ENCODE measurements at places on chromosomes 12 and 14.

- DNase-seq, result no peak
Measured at GRCh38 chr12:58206876-58207275, 265.5 kb downstream of the ATP23 start.

DNA sequence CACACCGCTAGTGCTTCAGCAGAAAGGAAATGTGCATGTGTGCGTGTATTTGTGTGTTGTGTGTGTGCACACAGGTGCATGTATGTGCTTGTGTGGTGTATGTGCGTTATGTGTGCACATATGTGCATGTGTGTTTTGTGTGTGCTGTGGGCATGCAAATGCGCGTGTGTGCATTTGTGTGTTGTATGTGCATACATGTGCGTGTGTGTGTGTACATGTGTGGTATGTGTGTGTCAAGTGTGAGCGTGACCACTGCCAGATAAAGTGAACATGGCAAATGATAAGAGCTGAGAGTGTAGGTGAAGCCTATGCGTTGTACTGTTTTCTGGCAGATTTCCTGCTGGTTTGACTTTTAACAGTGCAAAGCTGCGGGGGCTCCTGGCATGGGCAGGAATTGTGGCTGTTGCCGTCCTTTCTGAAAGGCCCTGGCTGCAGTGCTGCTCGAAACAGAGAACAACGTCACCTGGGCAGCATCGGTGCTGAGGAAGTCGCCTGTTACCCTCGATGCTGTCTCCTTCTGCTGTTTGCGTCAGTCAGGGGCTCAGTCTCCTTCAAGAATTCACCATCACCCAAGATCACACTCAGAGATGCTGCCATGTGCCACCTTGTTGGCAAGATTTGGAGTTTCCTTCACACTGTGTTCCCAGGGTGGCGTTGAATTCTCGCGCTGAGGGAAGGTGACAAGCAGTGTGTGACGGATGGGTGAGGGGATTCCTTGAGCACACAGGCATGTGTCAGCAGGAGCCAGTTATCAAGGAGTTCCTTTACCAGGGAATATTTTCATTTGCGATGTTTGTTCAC lies 56.1 kb downstream of the ADGRD1 start:
- DNase-seq, result no peak

DNA sequence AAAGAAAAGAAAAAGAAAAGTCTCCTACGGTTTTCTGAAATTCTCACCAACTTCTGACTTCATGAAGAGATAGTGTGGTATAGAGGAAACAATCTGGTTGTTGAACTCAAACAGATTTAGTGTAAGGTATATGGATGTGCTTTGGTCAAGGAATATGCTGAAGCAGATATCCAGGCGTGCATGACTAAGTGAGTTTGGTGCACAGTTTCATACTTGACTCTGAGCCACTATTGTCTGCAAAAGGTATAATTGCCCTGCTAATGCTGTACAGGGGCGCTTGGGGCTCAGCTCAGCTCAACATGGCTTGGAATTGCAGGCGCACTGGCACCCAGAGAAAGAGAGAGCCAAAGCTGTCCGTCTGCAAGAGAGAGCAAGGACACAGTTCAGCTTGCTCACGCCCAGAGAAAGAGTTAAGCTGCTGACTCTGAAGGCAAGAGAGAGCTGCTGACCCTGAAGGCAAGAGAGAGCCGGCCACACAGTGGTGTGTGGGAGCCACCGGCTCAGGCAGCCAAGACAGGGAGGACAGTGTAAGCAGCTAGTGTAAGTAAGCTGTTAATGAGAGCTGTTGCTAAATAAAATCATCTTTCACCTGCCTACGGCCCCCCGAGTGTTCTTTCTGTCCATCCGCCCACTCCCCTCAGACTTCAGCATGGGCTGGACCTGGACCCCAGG lies 66.4 kb upstream of the SLC38A4 start:
- DNase-seq, result no peak

DNA sequence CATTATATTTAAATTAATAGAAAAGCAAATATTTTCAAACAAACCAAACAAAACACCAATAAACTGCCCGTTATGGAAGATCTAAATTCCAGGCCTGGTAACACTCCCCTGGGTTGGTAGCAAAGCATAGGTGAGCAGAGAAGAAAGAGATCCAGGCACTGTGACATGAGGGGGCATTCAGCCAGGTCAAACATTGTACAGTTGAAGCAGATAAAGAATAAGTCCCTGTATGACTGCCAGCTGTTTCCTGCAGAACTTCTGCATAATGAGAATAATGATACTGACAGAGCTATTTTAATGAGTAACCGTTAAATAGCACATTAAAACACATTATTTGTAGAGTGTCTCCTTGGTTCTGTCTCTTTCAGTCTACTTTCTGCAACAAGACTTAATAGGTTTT lies 35.4 kb downstream of the SLC38A1 start:
- no peak for DNase-seq

GRCh38 chr12:58502841-58503240 lies 417.5 kb downstream of the LRIG3 start:
- DNase-seq, result no peak

GRCh38 chr12:24561882-24562770 lies 386.8 kb downstream of the BCAT1 start:
- DNase-seq, result no peak

DNA sequence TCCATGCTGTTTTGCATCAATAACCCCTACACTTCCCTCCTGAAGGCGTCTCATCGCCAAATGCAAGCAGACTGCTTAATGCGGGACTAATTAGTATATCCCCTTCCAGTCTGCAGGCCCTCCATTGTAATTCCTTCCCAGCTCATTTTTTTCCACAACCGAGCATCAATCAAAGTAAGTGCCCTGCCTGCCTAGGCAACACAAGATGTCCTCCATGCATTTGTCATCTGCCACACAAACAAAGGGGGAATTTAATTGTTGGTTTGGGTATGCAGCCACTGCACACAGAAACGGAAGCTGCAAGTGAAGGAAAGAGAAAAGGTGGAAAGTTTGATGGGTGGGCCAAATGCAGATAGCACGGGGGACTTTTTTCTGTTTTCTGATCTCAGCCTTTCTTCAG lies 168.0 kb downstream of the EGLN3 start:
- no peak for DNase-seq

DNA sequence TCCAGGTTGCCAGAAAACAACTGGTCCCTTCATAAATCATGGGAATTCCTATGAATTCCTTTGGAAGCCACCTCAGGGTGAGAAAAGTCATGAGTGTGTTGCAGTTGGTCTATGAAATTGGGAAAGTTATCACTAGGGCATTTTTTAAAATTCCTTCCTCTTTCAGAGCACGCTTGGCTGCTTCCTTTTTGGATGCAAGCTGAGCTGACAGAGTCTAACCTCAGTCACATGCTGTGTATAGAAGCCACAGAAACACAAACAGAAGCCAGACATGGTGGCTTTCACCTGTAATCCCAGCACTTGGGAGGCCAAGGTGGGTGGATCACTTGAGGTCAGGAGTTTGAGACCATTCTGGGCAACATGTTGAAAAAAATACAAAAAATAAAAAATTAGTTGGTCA lies 21.7 kb upstream of the HELB start:
- DNase-seq, result no peak

DNA sequence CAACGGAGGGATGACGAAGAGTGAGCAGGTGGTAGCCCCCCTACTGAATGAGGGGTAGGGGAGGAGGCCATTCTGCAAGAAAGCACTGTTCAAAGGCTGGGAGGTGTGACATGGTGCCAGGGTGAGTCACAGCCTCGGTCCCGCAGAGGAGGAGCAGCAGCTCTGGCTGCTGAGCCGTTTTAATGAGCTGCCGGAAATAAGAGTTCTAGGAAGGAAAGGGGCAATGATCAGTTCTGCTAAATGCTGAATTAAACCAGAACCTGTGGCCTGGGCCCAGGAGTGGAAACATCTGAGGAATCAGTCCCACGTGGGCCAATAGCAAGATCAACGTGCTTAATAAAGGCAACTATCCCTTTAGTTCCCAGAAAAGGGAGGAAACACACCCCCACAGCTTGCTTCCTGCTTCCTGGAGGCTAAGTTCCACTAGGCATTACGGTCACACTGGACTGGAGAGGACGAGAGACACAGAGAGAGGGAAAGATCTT lies 3.6 kb downstream of the ABCD4 start:
- DNase-seq, result peak; percentile 13

DNA sequence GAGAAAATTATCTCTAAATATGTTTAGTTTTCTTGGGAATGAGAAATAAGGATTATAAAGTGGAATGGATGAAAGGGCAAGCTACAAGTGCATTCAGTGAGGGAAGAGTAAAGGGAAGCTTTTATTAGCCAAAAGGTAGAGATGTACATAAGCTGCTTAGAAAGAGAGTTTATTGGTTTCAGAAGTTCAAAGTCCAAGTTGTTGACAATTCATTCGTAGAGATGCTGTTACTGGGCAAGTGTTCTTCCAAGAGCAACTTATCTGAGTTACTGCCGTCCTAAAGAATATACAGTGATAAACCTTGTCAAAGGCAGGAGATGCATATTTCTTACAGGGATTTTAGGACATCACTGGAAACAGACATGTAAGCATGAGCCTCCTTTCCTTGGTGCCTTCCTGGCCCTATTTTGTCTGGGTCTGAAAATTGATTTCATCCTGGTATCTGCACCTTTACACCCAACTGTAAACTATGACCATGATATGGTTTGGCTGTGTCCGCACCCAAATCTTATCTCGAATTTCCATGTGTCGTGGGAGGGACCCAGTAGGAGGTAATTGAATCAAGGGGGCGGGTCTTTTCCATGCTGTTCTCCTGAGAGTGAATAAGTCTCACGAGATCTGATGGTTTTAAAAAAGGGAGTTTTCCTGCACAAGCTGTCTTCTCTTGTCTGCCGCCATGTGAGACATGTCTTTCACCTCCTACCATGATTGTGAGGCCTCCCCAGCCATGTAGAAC lies 46.8 kb downstream of the TRMT5 start:
- no peak for DNase-seq

GRCh38 chr12:53499266-53500141 lies at the start of gene MAP3K12:
Gene MAP3K12, minus strand, starts transcription at chr12:53499458. Its CDS starts 12,067 bp downstream, at chr12:53487391.
- DNase-seq, result peak; percentile 53

GRCh38 chr12:116604178-116604895 lies 45.2 kb downstream of the MAP1LC3B2 start:
- no peak for DNase-seq

GRCh38 chr14:59358102-59358501 lies 107.1 kb downstream of the GPR135 start:
- no peak for DNase-seq

GRCh38 chr14:61866932-61867920 lies 105.0 kb downstream of the SNAPC1 start:
- no peak for DNase-seq

- no peak for DNase-seq
Measured at GRCh38 chr12:72610854-72611358, 338.7 kb downstream of the TRHDE start.

- DNase-seq, result no peak
Measured at GRCh38 chr12:57536597-57536942, 10.4 kb downstream of the DCTN2 start.

DNA sequence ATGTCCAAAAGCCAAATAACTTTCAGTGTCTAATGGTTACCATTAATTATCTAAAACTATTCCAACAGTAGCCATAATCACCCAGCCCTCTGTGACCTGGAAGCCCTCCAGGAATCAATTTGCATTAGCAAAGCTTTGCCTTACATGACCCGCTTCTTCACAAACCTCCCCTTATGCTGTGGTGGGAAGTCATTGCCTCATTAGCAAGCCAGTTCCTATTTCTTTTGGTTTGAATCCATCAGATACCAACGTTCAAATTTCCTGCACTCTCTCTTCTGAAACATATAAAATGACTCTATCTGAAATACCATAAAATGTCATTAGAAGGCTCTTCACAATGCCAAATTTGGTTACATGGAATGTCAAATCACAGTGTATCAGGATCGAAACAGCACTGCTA lies 268.3 kb upstream of the PRKD1 start:
- no peak for DNase-seq

DNA sequence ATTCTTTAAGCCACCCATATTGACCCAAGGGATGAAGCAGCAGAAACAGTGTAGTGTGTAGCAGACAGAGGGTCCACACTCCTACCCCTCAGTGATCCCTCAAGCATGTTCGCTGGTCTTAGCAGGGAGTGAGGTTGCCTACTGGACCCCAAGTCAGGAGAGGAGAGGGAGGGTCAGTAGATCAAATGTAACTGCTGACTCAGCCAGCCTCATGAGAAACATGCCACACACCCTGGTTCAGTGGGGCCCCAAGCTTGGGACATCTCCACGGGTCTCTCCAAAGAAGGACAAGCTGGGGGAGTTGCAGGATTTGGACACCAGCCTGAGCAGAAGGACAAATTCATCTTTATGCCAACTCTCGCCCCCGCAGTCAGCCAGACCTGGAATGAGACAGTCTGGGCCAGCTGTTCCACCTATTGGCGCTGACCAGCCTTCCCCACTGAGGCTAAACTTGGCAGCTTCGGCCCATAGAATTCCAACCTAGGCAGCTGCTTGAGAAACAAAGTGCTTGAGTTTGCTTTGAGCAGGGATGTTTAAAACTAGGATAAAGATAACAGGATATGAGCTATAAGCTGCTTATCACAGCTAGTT lies 66.0 kb upstream of the ACTN1 start:
- no peak for DNase-seq

- no peak for DNase-seq
Measured at GRCh38 chr12:62468397-62468796, 1.8 kb downstream of the MON2 start.

- no peak for DNase-seq
Measured at GRCh38 chr14:80213602-80214001, 2.3 kb upstream of the DIO2 start.

DNA sequence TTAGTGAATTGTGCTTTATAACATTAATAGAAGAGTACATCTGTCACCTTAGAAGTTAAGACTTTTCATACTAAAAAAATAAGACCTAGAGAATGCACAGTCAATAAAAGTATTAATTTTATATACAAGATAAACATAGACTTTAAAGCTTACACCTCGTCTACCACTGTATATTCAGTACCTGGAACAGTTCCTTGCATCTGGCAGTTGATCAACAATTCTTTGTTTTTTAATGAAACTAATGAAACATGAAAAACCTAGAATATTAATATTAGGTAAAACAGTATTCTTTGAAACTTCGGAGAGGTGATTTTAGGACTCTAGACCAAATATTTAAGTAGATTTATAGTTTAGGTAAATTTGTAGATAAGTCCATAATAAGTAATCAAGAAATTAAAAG lies 4.3 kb downstream of the GOLT1B start:
- DNase-seq, result no peak

- no peak for DNase-seq
Measured at GRCh38 chr12:48199774-48200221, 3.3 kb downstream of the OR10AD1 start.

DNA sequence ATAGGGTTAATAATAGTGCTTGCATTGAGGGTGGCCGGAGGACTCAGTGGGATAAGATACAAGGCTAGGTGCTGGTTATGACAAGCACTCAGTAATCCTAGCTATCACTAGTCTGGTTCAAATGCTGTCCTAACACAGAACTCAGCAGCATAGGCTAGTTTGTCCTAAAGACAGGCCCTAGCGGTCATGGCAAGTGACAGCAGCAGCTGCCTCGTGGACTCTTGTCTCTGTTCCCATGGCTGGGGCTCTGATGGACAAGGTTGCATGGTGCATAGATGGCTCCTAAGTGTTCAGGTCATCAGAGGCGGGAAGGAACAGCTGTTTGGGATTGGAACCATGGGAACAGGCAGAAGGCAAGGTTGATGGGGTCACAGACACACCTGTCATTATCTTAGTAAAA lies 42.4 kb upstream of the IGF1 start:
- no peak for DNase-seq

Measured in T-helper 22 cell (primary cell).